ENCODE measurements at places on chromosomes 12 and 14.
A peak's percentile ranks its signal among the peaks of the same experiment; 100 is the strongest.

GRCh38 chr12:25825446-25825845 is 133.0 kb upstream of the RASSF8 start:
- no peak for DNase-seq

- no peak for DNase-seq
These were observed 518.7 kb upstream of the MGAT4C start for GRCh38 chr12:86774841-86775388.

DNA sequence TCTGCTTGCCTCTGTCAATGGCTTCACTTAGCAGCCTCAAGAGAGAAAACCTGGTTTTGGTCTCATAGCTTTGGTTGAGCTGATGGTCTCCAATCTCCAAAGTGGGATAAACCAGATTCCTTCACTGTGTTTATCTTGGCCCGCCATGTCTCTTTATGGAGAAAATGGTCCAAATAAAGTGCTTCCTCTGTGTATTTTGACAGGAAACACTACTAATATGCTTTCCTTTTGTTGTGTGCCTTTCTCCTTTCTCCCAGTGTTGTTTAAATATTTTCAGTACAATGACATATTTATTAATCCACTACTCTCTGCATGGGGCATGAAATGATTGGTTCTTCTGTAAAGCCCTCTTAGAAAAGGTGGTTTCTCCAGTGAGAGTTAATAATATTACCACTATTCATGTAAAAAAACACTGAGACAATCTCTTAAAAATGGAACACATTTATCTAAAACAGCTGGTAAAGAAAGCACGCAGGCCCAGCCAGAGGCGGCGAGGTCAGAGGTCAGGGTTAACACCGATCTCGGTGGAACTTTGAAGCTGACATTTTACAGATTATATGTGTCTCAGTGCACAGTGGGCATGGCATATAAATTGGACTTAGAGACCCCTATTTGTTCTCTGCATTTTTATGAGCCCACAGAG is 24.2 kb downstream of the TMEM30B start:
- DNase-seq: no peak

- no peak for DNase-seq
These were observed 115.2 kb upstream of the PELI2 start for GRCh38 chr14:56002876-56003625.

GRCh38 chr14:50785457-50786063 is 45.4 kb downstream of the NIN start:
- no peak for DNase-seq

- DNase-seq: no peak
These were observed 39.6 kb downstream of the CMKLR1 start for GRCh38 chr12:108299516-108299915.

DNA sequence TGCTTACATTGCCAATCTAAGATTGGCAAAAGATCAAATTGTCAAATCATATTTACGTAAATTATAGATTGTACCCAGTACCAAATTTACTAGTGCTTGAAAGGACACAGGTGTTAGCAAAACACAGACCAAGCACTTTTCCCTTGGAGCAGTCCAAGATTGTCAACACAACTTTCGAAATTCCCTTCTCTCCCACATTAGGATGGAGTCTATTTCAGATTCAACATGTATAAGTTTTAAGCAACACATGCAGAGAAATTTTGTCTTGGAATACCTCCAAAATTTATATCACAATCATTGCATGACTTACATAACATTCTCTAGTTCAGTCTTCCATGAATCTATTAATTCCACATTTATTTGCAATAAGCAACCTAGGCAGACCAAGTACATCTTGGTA is 74.9 kb upstream of the SLCO1C1 start:
- no peak for DNase-seq

DNA sequence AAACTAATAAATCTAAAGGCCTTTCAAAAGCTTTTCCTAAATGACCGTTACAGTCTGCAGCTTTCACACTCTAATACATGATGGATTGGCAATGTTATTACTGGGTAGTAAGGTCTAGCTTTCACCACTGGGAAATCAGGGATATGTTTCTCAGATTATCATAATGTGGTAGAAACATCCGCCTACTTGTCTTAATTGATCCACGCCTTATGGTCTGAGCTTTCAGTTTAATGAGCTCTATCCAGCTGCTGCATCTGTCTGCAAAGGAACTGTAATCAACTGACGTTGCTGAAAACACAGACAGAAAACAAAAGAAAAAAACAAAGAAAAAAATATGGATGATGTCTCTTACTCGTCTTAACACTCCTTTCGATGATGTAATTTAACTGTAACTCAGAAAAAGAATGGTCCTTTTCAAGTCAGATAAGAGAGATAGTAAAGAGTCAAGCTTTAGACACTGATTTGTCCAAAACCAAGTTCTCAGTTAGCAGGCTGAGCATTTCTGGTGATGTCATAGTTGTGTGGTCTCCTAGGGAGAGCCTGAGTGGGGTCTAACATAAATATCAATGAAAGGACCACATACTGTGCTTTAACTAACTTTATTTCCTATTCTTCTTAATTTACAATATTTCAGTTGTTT is 85.9 kb downstream of the C2CD5 start:
- no peak for DNase-seq

DNA sequence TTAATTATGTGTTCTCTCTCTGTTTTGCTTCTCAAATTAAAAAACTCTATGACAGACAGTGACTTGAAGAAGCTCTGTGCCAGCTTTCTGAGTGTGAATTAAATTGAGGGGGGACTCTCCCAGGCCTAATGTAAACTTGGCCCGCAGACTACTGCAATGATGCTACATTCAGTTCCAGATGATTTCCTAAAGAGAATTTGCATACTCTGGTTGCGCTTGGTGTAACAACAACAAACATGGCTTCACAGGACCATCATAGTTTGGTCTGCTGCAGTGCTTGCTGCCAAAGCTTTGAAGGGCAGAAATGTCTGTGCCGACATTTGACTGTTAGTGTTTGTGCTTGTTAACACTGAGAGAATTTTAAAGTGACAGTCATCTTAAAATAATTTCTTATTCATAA is 25.0 kb downstream of the CFAP54 start:
- no peak for DNase-seq

DNA sequence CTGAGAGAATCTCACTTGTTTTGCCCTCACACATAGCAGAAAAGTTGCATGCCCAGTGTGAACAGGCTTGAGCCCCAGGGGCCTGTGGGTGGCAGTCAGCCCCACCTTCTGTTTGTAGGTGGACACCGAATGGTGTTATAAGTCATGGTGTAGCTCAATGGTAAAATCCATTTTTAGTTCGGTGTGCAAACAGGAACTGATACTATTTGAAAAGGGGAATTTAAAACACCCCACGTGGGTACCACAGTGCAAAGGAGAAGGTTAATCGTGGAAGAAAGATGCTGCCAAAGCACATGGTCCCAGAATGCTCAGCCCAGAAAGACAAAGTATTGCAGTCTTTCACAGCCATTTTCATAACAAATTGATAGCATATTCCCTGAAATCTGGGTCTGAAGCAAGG is 71.8 kb upstream of the GZMB start:
- DNase-seq: no peak

DNA sequence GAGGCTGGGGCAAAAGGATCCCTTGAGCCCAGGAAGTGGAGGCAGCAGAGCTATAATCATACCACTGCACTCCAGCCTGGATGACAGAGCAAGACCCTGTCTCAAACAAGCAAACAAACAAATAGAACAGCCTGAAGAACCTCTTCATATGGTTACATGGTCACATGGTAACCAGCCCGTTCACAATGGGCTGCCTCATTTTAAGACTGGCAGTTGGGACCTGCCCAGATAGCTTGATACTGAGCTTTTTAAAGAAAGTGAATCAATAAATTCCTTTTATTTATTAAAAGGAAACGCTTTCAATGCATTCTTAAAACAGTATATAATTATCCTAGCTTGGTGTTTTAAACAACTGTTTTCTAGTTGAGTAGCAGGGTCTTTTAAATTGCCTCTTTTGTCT is 10.5 kb downstream of the MLXIP start:
- no peak for DNase-seq

DNA sequence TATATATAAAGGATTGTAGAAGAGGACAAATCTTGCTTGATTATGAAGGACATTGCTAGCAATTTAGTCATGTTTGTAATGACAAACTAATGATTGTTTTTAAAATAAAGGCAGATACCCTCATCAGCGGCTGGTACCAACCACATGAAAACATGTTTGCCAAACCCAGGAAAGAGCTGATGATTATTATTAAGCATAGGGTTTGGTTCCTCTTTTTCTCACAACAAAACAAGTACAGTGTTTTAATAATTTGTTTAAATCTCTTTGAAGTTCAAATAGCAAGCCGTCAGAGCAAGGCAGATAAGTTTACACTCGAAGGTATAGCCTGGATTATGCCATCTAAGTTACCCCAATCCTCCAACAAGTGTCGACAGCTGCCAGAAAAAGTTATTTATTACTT is 5.3 kb upstream of the SINHCAF start:
- DNase-seq: no peak

DNA sequence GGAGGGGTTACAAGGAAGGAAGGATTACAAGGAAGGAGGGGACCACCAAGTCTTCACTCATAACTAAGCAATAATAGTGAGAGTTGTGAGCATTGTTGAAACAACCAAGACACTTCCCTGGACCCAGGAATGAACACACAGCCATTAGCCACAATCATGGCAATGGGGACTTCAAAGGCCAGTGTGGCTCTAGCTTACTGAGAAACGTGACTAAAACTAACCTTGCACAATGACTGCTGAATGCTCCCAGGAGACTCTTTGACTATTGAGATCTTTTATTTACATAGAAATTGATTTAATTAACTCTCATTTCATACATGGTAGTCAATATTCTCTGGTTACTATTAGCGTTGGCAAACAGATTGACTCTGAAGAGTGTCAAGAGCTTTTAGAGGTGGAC is 263.0 kb upstream of the SOX5 start:
- no peak for DNase-seq

- DNase-seq: no peak
These were observed 267.6 kb downstream of the GRIN2B start for GRCh38 chr12:13713556-13714410.

DNA sequence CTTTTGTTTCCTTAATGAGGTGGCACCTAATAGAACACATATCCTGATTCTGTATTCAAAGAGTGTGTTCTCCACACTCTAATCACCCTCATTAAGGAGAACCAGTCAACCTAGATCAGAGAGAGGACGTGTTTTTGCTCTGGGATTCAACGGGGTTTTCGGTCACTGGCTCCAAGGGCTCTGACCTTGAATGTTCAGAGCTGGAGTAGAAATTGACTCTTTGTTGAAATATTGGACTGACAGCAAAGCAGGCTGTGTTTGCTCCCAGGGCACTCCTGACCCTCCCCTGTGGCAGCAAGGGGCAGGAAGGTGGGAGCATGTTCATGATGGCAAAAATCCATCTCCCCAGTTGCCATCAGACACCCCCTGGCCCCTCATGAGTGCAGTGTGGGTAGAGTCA is 1193.0 kb downstream of the AACS start:
- no peak for DNase-seq

GRCh38 chr14:70011098-70011497 is 131.9 kb downstream of the SMOC1 start:
- DNase-seq: no peak

DNA sequence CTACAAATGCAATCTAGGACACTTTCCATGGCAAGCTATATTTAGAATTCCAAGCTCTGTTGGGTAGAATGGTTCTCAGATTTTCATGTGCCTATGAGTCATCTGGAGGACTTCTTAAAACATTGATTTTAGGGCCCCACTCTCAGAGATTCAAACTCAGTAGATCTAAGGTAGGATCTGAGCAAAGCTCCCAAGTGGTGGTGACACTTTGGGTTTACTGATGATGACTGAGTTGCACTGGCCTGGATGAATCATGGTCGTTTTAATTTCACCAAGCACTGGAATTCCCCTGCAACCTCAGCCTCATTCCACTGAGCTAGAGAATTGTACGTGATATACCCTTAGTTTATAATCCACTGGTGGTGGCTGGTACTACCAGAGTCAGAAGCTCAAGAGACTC is 86.5 kb downstream of the PPM1H start:
- peak; percentile 64 for DNase-seq

DNA sequence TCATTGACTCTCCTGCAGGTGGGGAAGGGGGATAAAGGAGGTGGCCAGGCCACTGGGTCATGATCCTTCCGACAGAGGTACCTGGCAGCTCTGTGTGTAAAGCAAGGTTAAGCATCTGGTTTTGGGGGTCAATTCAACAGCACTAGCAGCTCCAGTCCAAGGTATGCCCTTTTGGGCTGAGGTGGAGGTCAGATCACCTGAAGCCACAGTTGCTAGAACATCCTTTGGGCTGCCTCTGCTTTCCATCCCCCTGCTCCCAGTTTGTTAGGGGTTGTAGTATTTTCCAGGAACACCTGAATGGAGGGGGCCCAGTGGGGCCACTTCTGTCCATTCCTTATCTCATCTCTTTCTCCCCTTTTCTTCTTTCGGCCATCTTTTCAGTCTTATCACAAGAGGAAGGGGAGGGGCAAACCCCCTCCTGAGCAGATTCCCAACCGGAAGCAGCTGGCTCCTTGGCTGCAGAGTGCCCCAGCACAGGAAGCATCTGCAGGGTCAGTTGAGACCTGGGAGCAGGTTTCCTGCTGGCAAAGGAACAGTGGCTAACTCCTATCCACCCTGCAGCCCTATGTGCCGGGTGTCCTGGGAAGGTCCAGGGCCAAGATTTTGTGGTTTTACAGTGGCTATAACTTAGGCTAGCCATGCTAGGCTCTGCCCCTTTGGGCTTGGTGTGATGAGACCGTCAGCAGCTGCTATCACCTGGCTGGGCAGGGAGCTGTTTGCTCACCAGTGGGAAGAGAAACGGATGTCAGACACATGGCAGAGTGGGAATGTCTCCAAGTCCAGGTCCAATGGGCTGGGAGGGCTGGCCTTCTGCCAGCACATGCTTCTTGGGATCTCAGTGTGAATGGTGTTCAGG is 40.2 kb downstream of the SH2B3 start:
- DNase-seq: no peak

DNA sequence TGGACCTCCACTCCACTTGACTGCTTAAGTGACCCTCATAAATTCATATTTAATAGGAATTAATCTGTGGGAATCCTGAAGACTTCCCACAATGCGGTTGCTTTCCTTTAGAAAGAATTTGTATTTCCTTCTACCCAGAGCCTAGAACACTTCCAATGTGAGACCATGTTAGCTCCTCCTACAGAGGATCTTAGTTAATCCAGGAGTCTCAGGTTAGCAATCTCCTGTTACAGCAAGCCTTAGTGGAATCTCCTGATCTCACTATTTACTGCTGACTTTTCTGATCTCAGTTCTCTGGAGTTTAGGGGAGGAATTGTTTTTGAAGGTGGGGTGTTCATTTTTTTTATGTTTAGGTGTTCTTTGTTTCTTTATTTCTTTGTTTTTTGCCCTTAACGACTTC is 186.0 kb downstream of the SLC25A21 start:
- DNase-seq: no peak

DNA sequence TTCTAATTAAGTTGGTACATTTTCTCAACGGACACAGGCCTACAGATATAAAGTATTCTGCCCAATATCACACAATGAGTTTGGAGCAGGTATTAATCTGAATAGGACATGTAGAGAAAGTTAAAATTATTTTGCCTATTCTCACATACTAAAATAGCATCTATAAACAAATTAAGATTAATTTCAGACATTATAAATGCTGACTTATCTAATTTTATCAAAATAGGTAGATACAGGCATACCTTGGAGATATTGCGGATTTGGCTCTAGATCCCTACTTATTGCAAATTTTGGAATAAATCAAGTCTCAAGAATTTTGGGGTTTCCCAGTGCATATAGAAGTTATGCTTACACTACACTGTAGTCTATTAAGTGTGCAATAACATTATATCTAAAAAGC is 41.0 kb upstream of the GRIP1 start:
- no peak for DNase-seq

GRCh38 chr12:51661836-51662235 is 70.8 kb downstream of the SCN8A start:
- no peak for DNase-seq
